ENCODE measurements at places on chromosomes 6 and 20.

GRCh38 chr20:44841955-44842354, 31.6 kb upstream of the RIMS4 start:
- no peak for DNase-seq

- no peak for DNase-seq
Measured at GRCh38 chr6:139392794-139393193, 18.3 kb upstream of the CITED2 start.

DNA sequence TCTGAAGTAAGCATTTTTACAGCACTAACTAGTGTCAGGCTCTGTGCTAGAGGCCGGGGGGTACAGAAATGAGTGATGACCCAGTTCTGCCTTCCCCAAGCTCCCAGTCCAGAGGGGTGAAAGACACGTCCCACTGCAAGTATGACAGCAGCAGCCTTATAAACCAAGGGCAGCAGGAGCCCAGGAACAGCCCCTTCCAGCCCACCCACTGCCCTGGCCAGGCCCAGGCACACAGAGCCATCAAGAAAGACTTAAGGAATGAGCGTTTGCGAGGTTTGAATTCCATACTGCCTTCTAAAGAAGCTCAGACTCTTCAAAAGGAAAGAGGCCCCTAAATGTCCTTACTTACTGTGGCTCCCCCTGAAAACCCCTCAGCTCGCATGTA, 10.0 kb downstream of the TRERF1 start:
- DNase-seq, result no peak

DNA sequence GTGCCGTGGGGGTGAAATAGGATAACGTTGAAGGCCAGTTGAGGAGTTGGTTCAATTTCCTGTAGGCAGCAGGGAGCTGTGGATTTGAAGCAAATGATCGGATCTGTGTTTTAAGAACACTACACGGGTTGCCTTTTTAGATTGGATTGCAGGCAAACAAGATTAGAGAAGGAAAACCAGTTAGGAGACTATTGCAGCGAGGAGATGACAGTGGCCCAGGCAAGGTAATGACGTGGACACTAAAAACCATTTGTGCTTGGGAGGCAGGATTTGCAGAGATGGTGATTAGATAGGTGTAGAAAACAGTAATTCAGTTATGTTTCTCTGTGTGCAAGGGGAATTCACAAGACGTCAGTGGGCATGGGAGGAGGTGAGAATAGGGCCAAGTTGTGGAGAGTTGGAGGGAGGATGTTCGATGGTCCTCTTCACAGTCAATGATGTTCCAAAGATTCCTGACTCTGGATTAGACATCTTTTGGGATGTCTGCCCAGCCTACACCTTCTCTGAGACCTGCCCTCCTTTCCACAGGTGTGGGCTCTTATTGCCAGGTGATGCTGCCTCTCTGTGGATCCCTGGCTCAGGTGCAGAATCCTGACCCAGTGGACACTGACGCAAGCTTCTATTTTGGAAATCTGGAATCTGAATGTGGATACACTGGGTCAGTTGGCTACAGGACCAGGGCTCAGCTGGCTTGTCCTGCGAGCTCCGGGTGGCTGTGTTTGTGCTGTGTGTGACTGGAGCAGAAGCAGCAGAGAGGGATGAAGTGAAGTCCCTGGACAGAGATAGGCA, 54.2 kb downstream of the TFAP2C start:
- no peak for DNase-seq

GRCh38 chr6:163298079-163298830, 116.3 kb upstream of the QKI start:
- DNase-seq, result no peak

DNA sequence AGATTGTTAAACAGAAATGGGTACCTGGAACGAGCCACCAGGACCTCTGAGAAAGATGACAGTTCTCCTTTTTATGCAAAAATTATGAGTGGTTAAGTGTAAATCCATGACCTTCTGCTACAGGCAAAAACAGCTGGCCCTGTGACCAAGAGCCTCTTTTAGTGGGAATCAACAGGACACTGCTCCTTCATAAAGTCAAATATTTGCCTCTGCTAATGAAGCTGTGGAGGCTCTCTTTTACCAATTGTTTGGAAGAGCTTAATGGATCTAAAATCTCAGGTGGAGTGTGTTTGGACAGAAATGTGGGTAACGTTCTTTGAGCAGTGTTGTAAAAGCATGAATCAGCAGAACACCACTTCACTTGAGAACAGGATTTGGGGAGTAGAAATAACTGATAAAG, 117.5 kb upstream of the PCSK2 start:
- no peak for DNase-seq

DNA sequence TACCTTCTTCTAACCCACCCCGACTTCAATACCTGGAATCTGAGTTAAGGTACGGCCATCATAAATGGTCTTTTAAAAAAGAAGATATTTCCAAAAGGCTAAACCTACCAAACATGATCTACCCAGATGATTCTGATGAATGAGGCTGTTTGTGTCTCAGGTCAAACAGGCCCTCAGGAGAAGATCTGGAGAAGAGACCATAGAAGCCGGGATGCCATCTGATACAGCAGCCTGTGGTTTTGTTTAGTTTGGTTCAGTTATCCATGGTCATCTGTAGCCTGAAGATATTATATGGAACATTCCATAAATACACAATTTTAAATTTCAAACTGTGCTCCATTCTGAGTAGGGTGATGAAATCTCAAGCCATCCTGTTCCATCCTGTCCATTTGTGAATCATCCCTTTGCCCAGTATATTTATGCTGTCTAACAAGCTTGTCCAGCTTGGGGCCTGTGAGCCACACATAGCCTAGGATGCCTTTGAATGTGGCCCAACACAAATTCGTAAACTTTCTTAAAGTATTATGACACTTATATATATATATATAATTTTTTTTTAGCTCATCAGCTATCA, 4.0 kb upstream of the CAP2 start:
- DNase-seq, result no peak

GRCh38 chr20:51220293-51220706, 197.4 kb upstream of the KCNG1 start:
- peak; percentile 9 for DNase-seq

GRCh38 chr20:57650756-57651483, 30.7 kb upstream of the ZBP1 start:
- no peak for DNase-seq

DNA sequence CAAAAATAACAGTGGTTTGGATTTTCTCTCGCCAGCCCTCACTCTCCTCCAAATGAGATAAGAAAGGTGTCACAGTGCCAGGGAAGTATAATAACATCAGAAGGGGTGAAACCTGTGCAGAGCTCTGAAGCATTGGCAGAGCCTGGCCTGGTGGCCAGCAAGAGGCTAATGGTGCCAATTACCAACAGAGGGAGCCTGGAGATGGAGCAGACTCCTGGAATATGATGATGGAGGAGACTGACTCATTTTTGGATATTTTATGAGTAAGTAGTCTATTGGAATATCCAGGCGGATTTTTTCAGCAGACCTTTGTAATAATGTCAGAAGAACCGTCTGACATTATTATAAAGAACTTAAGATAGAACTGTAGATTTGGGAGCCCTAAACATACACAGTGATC, 442.6 kb upstream of the MARCKS start:
- DNase-seq, result no peak

DNA sequence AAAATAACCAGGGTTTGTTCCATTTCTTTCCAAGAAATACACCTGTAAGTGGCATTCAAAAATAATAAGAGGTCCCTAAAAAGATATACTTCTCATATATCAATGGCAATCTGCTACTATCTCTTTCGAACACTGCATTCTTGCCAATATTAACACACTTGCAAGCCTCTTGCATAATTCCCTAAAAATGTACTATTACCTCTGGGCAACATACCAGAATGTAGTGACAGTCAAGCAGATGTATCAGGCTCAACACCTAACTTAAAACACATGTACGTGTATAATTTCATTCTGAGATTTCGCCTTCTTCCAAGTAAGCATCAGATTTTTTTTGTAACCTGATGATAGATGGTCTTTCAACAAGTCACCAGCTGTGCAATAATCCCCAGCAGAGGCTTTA, 3.4 kb downstream of the CBLN4 start:
- DNase-seq, result no peak

DNA sequence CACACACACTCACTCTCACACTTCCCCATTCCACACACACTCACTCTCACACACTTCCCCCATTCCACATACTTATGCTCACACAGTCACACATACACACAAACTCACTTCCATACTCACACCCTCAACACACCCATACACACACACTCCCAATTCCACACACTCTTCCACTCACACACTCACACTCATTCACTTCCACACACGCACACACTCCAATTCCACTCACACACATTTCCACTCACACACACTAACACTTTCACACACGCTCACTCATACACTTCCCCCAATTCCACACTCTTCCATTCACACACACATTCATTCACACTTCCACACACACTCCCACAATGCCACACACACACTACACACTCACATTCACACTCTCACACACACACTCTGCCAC, 8.0 kb upstream of the OSBPL2 start:
- DNase-seq, result no peak

DNA sequence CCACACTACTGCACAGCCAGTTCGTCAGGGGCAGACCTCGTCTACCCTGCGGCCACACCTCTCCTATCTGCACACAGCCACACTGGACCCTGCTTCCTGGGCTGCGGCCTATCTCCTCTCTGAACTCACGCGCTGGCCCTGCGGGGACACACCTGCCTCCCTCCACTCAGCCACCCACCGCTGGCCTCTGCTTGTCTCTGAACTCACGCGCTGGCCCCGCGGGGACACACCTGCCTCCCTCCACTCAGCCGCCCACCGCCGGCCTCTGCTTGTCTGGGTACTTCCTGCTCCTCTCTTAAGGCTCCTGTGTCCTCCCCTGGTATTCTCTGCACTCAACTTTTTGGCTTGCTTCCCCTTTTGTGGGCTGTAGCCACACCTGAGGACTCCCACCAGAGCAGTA, 52.3 kb downstream of the HUS1B start:
- DNase-seq, result no peak

DNA sequence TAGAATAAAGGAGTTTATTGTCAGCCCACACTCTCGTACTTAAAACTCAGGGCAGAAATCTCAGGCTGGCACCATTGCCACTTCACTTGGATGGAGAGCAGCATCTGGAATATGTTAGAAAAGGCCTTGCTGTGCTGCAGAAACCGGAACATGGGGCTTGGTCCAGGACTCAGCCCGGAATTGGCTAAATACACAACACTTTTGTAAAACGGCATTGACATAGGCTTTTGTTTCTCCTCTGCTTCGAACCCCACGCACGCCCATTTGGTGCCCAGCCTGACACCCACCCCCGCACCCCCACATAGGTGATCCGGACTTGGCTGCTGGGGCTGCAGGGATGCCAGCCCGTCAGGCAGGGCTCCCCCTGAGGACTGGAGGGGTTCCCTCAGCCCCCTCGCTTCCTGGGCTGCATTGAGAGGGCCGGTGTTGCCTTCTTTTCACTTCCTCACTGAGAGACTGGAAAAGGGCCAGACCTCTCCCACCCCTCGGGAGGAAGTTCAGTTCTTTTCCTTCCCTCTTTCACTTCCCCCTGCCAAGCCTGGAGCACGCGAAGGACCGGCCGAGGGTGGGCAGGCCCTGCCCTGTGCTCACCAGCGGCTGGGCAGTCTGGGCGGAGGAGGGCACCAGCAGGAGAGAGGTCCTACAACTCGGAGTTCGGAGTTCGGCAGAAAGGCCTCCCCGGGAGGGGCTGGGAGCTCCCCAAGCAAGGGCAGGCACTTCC, 17.9 kb upstream of the CST3 start:
- DNase-seq, result no peak

DNA sequence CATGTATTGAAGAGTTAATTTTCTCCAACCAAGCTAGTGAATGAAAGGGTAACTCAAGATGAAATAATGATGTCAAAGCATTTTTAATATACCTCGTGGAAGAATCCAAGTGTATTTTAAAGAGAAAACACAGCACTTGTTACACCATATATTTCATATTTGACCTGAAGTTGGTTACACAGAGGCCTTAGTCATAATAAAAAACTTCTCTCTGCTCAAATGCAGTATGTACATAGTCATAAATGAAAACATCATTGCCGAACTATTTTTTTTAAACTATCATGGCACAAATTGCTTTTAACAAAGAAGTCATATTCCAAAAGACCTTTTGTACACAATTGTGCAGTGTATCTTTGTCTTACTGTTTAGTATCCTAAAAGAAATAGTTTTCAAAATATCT, 43.0 kb downstream of the BACH2 start:
- no peak for DNase-seq

- DNase-seq, result no peak
Measured at GRCh38 chr6:75115481-75115880, 90.4 kb downstream of the COL12A1 start.

DNA sequence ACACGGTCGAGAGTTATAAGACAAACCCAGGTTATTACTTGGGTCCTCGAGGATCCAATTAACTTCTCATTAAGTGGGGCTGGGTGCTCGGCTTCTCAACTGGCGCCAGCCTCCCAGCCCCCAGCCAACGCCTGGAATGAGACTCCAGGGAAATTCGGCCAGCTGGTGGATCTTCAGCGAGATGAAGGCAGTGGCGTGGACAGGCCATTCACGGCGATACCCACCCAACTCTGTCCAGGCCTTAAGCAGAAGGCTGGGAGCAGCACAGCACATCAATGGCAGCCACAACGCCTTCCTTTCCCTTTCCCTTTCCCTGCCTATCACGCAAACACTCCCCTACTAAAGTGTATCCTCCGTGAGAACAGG, 868 bp downstream of the METTL24 start:
- DNase-seq, result no peak

- DNase-seq, result no peak
Measured at GRCh38 chr6:52013035-52013434, 74.4 kb downstream of the PKHD1 start.

DNA sequence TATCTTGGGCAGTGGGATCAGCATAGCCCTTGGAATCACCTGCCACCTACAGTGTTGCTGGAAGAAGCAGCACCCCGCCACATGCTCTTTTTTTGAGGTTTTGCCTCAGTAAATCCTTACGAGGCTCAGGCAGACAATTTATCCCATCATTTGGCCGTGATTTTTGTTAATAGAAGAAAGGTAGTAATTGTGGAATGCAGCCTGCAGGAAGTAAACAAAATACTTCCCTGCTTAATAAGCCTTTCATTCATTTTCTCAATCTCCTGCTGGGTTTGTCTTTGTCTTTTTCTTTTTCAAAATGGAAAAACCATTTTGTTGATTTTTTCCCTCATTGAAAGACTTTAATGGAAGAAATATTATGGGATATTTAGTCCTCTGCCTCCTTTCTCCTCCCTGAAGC, 93.7 kb upstream of the CD83 start:
- no peak for DNase-seq

DNA sequence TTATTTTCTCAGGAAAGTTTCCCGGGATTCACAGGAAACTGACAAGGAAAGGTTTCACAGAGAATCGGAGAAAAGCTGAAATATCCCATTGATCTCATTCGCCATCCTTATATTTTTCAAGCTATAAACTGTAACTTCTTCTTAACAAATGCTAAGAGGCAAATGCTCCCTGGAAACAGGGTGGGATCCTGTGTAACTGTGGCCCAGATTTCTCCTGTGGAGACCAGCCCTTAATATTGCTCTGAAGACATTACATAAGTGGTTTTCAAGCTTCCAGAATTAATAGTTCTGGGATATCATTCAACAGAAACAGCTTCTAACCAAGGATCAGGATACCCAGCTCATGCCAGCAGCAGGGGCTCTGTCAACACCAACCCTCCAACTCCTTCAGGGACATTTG, 69.2 kb downstream of the THBS2 start:
- DNase-seq, result no peak

- DNase-seq, result no peak
Measured at GRCh38 chr6:75257343-75258087, 13.9 kb upstream of the COX7A2 start.
